ENCODE measurements at places on chromosomes 11 and 22.

- no peak for DNase-seq
Observed at GRCh38 chr11:120112174-120112796, 25.6 kb downstream of the TRIM29 start.

DNA sequence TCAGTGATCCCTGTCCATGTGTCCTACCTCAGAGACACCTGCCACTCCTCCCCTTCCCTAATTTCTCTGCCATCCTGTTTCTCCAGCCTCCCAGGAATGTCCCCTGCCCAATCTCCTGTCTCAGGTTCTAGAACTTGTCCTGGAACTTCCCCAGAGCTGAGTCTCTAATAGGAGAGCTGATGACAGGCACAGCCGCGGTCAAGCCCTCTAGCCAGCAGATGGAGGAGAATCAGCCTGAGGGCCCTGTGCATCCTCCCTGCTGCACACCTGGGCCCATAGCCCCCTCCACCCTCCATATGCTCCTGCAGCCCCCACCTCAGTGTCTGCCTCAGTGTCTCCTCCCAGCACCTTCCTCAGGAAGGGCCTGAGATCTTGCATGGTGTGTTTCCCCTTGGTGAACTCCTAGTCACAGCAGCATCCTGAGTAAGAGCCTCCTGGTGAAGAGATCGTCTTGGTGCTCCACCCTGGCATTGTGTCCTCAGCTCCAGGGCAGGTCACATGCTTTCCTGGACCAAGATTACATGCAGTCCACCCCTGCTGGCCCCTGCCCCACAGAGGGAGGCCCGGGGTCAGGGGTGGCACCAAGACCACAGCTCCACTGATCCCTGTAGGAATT, 43.9 kb upstream of the VPREB1 start:
- no peak for DNase-seq

DNA sequence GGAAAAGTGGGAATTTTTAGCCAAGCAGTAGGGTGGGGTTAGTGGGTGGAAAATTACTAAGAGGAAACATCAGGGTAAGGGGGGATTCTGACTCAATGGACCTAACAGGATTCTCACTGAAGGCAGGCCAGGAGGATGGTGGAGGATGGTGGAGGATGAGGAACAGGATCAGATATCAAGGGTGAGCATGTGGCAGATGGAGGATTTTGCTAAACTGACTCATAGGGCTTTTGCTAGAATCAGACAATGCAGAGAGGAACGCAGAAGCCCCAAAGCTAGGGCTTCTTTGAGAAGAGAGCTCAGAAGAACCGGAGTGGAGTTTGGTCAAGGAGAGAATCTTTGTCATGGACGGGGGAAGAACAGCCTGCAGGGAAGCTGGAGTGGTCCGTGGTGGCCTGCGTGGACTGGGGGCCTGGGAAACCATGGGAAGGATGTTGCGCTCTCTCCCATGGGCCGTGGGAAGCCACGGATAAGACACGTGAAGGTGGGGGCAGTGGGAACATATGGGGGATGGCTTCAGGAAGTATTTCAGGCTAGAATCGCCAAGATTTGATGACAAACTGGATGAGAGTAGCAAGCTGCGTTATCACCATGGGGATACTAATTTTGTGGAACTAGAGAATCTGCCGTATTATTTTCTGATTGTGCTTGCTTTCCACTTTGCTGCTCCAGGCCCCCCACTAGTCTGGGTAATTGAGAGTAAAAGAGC, 165.2 kb downstream of the LDLRAD3 start:
- DNase-seq = no peak

DNA sequence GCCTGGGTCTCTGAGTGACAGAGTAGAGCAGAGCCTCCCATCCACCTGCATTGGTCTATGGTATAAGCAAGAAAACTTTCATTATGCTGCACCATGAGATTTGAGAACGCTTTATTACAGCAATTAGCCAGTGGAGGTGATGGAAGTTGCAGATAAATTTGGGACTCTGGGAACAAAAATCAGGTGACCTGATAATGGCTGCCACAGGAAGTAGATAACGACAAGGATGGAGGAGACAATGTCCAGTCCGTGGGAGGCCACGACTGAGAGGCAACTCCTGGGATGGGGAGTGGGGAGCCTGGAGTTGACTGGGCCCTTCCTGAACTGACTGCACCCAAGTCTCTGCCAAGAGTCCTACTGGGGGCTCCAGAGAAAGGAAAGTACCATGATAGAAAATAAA, 4.7 kb downstream of the MRGPRD start:
- no peak for DNase-seq

- DNase-seq = no peak
Observed at GRCh38 chr11:73331138-73331916, 23.3 kb downstream of the ARHGEF17 start.

DNA sequence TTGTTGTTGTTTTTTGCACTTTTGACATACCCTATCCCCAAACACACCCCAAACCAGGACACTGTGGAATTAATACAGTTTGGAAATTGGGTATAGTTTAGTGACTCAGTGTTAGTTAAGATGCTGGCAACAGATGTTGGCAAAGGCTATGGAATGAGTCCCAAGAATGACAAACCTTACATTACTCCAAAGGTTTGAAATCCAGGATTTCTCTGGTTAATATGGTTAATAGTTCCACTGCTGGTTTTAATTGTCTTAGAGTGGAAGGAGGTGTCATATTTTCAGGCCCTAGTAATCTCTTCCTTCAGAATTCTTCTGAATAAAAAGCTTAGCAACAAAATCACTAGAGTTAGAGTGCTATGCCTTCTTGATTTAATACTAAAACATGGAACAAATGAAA, 775 bp downstream of the LPXN start:
- DNase-seq = no peak

DNA sequence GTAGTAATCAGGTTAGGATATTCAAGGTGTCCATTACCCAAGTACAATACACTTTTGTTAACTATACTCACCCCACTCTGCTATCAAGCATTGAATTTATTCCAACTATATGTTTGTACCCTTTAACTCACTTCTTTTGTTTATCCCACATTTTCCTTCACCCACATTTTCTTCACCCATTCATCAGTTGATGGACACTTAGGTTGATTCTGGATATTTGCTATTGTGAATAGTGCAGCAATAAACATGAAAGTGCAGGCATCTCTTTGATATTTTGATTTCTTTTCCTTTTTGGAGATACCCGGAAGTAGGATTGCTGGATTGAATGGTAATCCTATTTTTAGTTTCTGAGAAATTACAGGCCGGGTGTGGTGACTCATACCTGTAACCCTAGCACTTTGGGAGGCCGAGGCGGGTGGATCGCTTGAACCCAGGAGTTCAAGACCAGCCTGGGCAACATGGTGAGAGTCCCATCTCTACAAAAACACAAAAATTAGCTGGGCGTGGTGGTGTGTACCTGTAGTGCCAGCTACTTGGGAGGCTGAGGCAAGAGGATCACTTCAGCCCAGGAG, 6.5 kb downstream of the TMEM25 start:
- no peak for DNase-seq

DNA sequence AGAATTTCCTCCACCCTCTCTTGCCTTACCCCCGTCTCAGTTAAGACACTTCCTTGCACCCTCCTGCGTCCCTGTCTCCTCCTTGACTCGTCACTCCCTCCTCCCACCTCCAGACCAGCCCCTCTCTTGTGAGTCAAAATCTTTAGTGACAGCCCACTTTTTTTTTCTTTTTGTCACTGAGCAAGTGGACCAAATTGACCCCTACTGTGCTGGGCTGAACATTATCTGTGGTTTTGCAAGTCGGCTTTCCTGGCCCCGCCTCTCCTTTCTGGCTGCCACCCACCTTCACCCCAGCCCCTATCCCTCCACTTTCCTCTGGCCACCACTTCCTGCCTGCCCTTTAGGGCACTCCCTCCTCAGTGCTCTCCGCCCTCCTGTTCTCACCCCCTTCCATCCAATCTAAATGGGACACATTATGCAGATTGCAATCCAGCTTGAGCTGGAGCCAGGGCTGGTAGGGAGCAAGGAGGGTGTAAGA, at the start of gene APLNR:
Gene APLNR, minus strand, starts transcription at position 47 of the 478 bp plus-strand sequence. CDS start 246 bp downstream, outside the sequence.
- no peak for DNase-seq

DNA sequence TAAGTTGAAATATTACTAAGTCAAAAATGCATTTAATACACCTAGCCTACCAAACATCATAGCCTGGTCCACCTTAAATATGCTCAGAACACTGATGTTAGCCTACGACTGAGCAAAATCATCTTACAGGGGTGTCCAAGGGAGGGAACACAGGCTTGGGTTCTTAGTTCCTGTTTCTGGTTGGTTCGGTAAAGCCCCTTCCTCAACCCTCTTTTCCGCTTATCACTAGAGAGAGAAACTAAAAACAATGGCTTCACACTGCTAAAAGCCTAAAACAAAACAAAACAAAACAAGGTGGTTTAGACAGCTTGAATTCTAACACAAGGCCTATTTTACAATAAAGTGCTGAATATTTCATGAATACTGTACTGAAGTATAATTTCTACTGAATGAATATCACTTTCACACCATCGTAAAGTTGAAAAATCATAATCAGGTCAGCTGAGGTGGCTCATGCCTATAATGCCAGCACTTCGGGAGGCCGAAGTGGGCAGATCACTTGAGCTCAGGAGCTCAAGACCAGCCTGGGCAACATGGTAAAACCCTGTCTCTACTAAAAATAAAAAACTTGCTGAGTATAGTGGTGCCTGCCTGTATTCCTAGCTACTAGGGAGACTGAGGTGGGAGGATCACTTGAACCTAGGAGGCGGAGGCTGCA, 118.0 kb downstream of the SIK3 start:
- DNase-seq = no peak

DNA sequence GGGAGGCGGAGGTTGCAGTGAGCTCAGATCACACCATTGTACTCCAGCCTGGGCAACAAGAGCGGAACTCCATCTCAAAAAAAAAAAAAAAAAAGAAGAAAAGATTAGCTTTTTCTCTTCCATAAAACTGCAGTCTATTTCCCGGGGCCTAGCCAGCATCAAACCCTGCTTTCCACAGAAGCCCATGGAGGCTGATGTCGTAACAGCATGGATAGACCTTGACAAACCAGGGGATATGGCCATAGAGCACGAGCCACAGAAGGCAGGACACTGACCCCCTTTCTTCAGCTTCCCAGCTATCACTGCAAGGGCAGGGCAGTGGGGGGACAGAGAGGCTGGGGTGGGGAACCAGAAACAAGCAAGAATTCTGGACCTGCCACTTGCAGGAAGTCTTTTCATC, 21.5 kb downstream of the HPS4 start:
- DNase-seq = no peak

DNA sequence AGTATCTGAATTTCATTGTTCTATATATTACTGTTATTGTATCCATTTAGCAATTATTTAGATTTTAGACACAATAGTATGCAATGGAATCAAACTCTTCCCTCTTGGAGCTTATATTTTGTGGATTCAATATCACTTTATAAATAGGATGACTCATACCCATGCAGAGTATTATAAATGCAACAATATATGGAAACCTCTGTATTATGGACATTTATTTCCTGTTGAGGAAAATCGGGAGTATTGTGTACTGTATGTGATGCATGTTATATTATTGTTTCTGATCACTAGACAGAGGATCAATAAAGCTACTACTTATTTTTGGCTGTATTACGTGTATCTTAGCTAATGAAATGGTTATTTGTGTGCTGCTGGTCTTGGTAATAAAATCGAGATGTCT, 770 bp downstream of the METTL15 start:
- no peak for DNase-seq

DNA sequence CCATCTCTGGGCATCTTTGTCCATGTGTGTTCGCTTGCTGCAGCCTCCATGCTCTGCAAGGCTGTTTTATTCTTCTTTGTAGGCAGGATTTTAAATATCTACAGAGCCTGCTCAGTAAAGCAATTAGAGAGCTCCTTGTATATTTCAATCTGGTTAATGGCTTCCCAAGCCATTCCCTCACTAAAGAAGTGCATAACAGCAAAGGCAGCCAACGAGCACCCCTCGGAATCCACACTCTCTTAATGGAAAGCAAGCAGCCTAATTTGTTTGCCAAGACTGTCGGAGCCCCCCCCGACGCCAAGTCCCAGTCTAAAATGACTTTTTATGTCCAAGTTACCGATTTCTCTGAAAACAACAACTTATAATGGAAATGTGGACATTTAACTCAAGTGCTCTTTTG, 123.6 kb downstream of the ARL14EP start:
- no peak for DNase-seq

- no peak for DNase-seq
Observed at GRCh38 chr11:111922803-111923202, 4.1 kb downstream of the C11orf52 start.

DNA sequence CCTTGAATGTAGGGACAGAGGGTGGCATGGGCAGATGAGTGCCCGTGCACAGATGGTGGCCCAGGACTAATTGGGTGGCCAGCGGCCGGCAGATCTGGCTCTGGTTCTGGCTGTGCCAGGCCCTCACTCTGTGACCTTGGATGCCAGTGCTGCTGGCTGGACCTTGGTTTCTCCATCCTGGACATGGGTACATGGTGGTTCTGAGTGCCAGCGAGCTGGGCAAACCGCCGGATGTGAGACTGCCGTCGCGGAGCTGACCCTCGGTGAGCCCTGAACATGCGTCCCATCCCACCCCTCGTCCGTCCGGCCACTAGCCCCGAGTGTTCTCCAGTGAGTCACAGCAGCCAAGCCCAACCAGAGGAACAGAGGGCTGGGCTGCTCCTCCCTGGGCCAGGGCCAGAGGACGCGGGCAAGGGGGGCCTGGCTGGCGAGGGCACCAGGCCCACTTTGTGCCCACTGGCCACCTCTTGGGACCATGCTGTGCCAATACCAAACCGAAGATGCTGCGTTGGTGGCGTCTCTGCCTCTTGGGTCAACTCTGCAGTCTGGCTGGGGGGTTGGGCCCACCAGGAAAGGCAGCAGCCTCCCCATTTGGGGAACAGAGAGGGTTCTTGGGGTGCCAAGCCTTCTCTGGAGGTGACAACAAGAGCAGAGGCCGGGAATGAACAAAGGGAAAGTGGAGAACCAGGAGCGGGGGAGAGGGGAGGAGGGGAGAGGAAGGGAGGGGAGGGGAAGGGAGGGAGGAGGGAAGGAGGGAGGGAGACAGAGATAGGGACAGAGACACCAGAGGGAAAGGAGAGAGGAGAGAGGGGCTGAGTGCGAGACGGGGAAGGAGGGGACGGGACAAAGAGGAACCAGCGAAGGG, 10.7 kb downstream of the LSP1 start:
- DNase-seq = peak; percentile 68

DNA sequence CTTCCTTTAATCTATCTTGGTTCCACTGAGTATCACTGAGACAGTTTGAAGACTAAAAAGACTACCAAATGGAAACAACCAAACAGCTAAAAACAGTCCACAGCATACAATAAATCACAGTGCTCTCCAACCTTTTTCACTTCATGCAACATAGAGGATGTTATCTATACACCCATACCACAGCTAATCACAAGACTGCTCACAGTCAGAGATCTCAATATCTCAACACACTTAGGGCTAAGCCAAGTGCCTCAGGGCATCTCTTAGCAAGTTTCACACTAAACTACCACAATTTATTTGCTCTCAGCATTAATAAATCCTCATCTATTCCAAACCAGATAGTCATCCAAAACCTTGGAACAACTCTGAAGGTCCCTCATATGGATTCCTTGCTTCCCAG, 129.4 kb downstream of the SBF2 start:
- no peak for DNase-seq

Measured in AG09319 (cell line).